ENCODE measurements at places on chromosomes 7 and 10. TPM values are rescaled to one million over a fixed set of nuclear protein-coding genes. Genes with fewer than 3 reads are reported as not detected.

DNA sequence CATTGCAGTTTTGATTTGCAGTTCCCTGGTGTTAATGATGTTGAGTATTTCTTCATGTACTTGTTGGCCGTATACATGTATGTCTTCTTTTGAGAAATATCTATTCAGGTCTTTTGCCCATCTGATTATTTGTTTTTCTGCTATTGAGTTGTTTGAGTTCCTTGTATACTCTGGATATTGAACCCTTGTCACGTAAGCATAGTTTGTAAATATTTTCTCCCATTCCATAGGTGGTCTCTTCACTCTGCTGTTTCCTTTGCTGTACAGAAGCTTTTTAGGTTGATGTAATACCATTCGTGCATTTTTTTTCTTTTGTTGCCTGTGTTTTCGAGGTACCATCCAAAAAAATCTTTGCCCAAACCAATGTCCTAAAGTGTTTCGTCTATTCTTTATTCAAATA, 43.6 kb upstream of the LRRC17 start:
- DNase-seq = no peak

DNA sequence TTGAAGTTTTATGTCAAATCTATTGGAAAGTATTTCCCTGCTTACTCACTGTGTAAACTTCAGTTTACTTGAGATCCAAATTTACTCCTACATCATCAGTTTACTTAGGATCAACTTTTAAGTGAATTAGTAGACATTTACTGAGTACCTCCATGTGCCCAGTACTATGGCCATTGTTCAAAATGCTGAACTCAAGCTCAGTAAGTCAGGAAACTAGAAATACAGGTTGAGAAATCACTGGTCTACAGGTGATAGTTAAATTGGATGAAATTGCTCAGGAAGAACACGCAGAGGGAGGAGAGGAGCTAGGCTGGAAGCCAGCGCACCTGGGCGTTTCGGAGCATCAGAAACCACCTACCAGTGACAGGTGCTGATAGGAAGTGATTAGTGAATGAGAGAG, 25.5 kb upstream of the EBLN1 start:
- no peak for DNase-seq

The ITPRID1 gene
- 0.59 TPM for total RNA-seq

The SYT15 gene
- total RNA-seq = 34.5 TPM

DNA sequence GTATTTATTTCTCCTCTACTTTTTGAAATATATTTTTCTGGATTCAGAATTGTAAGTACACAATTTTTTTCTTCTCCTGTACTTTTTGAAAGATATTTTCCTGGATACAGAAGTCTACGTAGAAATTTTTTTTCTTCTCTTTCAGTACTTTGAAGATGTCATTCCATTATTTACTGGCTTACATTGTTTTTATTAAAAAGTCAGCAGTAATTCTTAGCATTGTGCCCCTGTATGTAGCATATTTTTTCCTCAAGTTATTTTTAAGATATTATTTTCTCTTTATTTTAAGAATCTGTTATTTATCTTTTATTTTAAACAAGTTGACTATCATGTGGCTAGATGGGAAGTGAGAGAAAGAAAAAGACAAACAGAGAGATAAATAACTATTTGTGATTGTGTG, 119.0 kb upstream of the NPSR1 start:
- DNase-seq = no peak
